ENCODE measurements at places on chromosomes 7 and 10.

- no peak for DNase-seq
These were observed 34.2 kb downstream of the SEMA3C start for GRCh38 chr7:80884511-80885195.

- no peak for DNase-seq
These were observed 7.9 kb upstream of the EMX2 start for GRCh38 chr10:117534321-117535297.

DNA sequence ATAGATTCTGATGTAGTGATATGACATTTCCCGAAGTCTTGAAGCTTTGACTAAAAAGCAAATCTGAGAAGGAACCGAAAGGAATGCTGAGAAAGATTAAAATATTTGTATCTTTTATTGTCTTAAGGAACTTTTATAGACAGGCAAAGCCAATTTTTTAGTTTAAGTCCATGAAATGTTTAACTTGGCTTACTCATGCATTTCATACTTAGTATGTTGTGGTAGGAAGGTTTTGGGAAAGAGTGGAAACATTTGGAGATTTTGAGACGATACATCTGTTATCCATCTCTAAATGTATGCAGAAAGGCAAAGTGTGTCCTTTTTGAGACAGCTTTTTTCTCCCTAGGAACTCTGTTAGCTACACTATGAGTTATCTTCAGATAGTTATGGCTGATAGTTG lies 10.1 kb downstream of the TBC1D12 start:
- DNase-seq: no peak

DNA sequence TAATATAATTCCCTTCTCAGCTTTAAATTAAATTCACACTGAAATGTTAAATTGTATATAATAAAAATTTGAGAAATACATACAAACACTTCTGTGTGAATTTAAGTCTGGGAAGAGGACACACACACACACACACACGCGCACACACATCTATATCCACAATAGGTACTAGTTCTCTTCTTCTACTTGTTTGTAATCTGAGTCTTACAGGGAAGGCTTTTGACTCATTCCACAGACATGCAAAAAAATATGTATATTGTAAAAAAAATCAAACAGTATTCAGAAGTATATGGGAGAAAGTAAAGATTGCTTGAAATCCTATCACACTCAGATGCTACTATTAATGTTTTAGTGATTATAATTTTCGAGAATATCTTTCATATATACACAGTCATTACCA lies 276.2 kb downstream of the MDFIC start:
- DNase-seq: no peak

DNA sequence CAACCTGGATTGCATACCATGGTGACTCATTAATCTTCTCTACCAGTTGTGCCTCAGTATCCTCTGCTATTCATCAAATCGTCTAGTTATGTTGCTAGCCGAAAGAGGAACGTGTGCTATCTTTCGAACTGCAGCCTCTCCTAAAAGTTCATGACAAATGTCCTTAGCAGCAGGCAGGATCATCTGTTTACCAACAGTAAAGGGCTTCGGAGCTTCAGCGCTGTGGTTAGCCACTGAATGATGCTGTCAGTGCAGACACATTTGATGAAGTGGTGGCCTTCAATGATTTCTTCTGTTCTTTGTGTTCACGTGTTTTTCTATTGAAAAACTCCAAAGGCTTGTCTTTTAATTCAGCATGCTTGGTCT lies 68.8 kb downstream of the CSTF2T start:
- DNase-seq: no peak

DNA sequence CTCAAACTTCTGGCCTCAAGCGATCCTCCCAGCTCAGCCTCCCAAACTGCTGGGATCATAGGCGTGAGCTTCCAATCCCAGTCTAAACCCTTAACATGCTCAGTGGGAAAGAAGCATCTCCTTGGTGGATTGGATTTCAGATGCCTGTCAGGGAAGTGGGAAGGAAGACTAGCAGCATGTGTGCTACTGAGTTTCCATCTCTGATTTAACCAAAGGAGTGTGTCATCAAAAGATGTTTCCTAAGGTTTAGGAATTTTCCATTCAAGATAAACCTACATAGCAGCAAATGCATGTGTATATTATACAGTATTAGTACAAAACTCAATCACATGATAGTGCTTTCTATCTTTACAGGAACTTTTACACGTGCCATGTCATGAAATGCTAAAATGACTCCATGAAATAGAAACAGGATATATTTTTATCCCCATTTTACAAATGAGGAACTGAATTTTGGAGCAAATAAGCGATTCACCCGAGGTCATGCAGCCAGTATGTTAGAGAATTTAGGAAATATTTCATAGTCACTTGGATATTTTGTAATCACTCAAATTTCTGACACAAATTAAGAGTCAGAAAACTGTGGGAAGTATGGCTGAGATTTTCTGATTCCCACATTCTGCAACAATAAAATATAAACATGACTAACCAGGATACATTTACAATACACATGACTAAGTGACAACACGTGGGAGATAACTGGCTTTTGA lies 11.4 kb upstream of the TMEM26 start:
- DNase-seq: no peak

DNA sequence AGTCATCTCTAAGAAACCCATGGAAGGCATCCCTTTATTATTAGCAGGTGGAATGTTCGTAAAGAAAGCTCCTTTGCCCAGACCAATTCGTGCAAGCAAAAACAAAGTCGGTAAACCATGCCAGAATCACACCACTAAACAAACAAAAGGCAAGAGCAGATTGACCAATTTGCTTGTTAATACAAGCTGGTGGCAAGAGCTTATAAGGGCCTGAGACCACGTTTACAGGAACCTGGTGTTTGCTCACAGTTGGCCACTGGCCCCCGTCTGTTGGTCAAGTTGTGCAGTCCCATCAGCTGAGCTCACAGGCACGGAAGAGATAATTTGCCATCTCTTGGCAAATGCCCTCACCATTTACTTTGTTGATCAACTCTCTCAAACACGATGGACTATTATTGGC lies 342.2 kb upstream of the MKI67 start:
- no peak for DNase-seq

- no peak for DNase-seq
These were observed 131.8 kb downstream of the FAM204A start for GRCh38 chr10:118210276-118210675.

DNA sequence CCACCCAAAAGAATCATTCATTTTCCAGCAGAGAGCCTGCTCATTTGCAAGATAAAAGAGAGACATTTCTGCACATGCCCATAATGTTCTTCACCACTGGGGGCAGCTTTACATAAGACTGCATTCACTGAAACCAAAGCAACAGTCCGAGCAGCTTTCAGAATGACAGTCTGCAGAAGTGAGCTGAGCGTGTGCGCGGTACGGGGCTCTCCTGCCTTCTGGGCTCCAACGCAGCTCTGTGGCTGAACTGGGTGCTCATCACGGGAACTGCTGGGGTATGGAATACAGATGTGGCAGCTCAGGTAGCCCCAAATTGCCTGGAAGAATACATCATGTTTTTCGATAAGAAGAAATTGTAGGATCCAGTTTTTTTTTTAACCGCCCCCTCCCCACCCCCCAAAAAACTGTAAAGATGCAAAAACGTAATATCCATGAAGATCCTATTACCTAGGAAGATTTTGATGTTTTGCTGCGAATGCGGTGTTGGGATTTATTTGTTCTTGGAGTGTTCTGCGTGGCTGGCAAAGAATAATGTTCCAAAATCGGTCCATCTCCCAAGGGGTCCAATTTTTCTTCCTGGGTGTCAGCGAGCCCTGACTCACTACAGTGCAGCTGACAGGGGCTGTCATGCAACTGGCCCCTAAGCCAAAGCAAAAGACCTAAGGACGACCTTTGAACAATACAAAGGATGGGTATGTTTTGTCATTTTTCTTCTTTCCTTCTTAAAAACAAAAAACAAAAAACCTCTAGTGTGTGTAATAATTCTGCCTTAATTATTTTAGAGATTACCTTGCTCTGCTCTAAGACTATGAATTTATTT lies at the start of gene LRRTM3:
Gene LRRTM3, plus strand, starts transcription at position 141 of the 820 bp plus-strand sequence.
- DNase-seq: no peak

DNA sequence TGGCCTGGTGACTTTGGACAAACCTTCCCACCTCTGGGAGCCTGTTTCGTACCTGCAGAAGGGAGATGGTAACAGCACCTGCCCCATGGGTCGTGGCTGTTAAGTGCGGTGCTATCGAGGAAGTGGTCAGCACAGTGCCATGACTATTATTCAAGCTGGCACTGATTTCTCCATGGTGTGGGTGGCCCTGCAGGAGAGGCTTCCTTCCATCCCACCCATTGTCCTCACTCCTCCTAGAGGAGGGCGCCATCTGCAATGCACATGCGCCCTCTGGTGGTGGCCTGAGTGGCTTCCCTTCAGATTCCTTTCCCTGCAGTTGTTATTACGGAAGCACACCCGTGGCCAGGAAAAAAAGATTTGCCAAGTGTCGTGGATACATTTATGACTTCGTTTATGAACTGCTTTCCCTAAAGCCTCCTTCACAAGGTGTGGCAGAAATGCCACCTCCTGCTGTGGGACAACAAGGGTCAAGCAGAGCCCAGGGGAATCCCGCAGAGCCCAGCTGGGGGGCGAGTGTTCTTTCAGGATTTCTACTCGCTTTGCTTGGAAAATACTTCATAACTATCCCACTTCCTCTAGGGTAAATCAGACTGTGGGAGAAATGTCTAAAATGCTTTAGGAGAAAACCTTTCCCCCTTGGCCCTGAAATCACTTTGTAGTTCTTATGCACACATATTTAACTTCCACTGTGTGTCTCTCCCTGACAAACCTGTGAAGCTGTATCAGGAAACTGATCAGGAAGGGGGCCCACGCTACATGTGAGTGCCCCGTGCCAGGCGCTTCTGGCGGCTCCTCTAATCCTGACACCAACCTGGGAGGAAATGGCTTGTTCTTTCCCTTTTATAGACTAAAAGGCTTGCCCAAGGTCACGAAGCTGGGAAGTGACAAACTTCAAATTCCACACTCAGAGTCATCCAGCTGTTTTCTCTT lies 98.0 kb upstream of the ANLN start:
- peak; percentile 71 for DNase-seq

All from stimulated activated effector memory CD8-positive, alpha-beta T cell treated with anti-CD3 and anti-CD28 coated beads, Interleukin-12 subunit alpha, Interleukin-12 subunit beta, amount 100 ng/mL, for 72 hours (primary cell).